WTC11 (cell line): ENCODE measurements at places on chromosomes 11 and 22.

DNA sequence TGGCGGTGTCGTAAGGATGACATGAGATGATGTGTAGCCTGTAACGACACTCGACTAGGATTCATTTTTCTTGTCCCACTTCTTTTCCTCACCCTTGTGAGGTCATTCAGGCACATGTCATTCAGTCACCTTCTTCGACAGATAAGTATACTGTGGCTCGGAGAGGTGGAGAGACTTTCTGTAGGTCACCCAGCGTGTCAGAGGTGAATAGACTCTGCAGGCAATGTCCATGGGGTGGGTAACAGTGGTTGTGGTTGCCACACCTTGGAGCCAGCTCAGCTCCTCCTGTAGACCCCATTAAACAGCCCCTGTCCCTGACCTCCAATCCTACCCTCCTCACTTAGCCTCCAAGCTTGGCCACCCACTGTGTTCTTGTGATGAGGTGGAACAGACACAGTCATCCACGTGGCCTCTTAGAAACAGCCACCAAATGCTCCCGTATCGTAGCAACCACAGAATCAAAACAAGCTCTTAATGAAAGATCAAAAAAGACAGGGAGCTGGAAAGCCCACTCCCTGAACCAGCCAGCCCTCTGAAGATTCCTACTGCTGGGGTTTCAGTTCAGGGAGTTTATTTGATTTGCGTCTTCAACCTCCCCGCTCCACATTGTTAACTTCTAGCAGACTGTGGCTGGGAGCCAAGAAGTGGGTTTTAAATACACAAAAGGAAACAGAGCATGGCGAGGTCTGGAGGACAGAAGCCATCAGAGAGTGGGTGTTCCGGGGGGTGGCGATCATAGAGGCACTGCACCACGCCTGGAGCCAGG, 89.0 kb upstream of the GRK3 start:
- DNase-seq = no peak

DNA sequence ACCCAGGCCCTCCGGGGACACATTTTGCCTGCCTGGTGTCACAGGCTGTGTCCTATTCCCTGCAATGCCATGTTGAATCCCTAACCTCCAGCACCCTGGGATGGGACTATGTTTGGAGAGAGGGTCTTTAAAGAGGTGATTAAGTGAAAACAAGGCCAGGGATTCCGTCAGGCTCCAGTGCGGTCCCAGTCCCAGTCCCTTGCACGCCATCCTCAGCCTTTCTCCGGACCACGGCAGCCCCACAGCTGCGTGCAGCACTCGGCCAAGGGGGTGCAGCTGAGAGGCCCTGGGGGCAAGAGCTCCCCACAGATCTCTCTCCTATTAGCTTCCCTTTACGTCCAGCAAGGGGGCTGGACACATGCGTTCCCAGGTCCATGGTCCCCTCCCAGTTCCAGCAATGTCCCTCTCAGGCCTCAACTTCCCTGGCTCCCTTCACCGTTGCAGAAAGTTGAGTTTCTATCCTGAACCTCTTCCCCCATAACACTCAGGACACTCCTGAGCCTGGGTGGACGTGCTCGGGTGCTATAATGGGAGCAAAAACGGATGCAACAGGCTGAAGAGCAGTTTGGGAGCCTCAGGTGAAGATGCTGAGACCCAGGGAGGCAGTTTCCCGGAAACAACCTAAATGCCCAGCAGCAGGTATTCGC, 1422.7 kb downstream of the BRD1 start:
- DNase-seq = no peak

DNA sequence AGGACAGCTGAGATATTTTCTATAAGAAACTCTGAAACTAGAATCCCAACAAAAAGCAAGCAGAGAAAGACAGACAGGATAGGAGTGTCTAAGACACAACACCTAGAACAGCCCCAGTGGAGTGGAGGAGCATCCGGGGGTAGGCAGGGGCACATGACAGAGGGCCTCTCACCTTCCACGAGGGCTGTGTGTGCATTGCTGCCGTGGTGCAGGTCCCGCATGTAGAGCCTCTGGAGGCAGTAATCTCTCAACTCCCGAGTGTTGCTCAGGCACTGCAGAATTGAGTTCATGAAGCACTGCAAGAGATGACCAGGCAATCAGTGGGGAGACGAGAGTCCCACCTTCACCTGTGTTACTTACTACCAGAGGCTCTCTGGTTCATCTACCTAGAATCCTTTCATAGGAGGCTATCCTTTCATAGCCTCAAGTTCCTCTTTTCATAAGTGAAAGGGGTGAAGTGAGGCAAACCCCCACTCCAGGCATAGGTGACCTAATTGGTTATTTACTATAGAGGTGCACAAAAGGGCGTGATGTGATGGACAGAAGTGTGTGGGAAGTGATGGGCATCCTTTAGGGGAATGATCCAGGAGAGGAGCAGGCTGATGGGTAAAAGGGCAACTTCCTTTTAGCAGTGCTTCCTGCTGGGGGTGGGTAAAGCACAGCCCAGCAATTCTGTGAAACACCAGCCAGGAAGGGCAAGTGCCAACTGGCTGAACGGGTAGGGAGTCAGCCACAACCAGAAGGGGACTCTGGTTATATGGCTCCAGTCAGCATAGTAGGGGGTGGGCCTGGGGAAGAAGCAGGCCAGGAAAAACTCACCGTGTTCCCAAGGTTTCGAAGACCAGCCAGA, 13.1 kb upstream of the MFRP start:
- DNase-seq = no peak

- no peak for DNase-seq
Observed at GRCh38 chr11:66767666-66768065, 38.6 kb upstream of the SPTBN2 start.

DNA sequence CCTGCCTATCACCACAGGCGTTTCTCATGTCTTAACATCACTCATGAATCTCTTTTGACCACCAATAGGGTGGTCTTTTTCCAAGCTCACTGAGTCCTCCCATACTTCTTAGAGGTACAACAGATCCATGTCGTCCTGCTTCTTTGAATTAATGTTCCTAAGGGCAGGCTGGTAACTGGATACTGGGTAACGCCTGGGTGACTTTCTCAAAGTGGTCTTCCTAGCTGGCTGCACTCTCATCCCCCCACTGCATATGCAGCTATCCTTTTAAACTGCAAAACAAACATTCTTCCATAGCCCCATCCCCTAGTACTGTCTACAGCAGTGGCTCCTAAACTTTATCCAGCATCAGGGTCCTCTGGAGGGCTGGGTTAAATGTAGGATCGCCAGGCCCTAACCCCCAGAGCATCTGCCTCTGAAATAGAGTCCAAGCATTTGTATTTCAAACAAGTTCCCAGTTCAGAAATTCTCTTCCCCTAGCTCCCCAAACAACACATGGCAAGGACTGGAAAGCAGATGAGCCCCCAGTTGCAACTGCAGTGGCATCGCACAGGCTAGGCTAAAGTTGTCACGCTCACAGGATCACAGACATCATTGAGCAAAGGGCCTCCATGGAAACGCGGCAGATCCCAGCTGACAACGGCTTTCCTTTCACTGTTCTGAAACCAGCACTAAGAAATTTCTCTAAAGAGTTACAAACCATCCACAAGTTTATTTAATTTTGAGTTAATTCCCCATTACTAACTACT, 204.9 kb downstream of the LARGE1 start:
- no peak for DNase-seq

- no peak for DNase-seq
Observed at GRCh38 chr11:80163011-80163410, 722.2 kb upstream of the TENM4 start.

DNA sequence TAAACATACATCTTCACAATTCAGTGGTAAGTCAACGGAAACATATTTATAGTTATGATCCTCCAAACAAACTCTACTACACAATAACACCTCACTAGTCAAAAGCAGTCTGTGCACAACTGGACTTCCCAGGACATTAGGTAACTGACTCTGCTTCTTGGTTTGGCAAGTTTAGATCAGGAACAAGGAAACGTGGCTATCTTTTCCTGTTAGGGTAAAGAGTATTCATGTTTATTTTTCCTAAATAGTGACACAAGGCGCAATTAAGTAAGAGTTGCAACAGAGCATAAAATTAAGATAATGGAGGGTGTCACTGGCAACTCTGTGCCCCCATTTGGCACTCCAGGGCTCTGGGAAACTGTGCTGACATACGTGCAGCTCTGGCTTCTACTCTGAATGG, 70.2 kb upstream of the TP53AIP1 start:
- no peak for DNase-seq

DNA sequence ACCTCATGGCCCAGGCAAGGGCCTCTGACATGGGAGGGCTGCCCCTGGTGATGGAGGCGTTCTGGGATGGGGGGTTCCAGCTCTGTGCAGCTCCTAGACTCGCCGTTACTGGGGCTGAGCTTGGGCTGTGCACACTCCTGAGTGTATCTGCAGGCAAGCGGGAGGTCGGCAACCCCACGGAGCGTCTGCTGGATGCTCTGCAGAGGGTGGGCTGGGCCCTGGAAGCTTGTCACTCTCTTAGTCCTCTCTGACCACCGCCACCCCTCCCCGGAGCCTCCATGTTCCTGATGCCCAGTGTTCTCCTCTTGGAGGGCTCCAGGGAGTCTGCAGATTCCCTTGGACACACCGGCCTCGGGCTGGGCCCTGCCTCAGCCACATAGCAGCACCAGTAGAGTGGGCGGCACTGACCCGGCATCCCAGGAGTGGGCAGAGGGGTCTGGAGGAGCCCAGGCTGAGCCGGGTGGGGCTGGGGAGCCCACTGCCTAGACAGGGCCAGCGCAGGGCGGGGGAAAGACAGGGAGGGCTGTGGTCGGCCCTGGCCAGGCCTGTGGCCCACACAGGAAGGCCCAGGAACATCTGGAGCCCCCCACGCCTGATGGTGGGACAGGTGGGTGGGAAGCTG, 20.6 kb upstream of the MUC5B start:
- peak; percentile 14 for DNase-seq

DNA sequence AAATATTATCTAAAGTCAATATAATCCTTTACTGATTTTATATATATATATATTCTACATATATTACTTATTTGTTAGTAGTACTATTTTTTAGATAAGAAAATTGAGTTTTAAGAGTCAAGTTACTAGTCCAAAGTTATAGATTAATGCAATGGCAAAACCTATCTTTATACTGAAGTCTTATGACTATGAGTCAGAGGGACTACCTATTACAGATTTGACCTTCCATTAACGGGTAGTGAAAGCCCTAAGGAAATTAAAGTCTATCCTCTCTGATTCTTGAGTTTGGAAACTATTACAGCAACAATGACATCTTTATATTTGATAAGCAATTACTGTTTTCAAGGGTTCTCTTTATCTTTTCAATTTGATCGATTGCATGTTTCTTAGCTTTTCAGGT, 315.8 kb downstream of the CASP12 start:
- DNase-seq = no peak

DNA sequence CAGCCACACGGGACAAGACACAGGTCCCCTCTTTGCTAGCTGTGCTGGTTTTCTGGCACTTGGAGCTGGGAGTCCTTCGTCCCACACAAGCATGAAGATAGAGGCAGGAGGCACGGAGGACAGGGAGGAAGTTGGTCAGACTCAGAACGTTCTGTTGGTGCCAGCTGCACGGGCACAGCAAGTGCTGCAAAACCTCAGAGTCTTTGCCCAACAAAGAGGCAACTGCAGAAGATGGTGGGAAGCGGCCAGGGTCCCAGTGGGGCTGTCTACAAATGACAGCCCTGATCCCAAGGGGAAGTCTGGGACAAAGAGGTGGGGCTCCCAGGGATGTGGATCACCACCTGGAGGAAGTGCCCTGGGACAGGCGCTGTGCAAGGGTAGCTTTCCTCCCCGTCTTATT, 9.4 kb upstream of the OSM start:
- no peak for DNase-seq

- DNase-seq = no peak
Observed at GRCh38 chr11:126053415-126054286, 9.0 kb downstream of the CDON start.

DNA sequence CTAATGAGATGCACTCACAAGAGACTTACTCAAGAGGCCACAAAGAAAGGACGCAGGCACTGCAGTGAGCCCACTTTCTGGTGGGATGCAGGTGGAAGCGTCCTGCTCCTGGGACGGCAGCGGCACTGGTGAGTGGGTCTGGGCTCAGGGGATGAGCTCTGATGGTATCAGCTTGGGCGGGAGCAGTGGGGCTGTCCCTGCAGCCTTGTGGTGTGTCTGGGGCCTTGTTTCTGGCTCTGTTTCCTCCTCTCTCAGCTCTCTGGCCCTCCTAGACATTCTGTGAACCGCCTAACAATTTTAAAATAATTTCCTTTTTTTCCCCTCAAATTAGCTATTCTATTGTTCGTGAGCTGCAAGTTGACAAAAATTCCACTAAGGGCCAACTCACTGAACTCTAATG, 8.8 kb upstream of the ST14 start:
- no peak for DNase-seq

- peak; percentile 61 for DNase-seq
Observed at GRCh38 chr22:19941365-19942082, at the start of the genes COMT and TXNRD2. Gene COMT, plus strand, starts transcription at chr22:19941772. Its CDS starts 20,755 bp downstream, at chr22:19962527. Gene TXNRD2, minus strand, starts transcription at chr22:19941818. Its CDS starts 15 bp downstream, at chr22:19941803.

DNA sequence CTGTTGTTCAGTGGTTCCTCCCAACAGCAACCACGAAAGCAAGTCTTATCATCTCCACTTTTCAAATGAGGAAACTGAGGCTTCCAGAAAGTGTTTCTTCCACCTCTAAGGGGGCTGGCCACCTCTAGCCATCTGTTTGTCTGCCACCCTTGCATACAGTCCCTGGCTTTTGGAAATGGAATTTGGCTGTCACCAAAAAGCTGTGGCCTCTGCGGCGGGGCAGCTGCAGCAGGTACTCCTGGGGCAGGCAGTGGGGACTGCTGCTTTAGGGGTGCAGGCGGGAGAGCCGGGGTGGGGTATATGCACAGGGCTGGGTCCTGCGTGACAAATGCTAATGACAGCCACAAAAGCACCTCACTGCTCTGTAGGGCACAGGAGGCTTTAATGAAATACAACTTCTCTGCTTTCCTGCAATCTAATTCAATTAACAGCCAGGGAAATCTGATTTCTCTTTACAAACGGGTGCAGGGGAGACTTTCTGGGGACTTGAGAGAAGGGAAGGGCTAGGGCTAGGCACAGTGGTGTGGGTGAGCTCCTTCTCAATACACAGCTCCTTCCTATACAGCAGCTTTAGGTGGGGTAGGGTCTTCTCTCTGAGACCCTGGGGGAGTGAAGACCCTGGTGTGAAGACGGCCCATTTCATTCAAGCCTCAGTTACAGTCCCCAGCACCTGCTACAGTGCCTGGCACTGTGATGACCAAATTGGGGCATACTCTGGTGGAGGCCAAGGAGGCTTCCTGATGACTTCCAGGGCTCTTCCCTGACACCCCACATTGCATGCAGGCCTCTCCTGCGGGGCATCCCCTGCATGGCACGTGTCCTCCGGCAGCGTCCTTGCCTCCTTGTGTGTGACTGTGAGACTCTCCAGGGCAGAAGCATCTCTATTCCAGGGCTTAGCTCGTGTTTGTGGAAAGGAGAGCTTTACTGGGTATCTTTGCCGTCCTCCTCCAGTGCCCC, 161.6 kb downstream of the CEP164 start:
- no peak for DNase-seq
